ENCODE measurements at places on chromosomes 16 and 17.

DNA sequence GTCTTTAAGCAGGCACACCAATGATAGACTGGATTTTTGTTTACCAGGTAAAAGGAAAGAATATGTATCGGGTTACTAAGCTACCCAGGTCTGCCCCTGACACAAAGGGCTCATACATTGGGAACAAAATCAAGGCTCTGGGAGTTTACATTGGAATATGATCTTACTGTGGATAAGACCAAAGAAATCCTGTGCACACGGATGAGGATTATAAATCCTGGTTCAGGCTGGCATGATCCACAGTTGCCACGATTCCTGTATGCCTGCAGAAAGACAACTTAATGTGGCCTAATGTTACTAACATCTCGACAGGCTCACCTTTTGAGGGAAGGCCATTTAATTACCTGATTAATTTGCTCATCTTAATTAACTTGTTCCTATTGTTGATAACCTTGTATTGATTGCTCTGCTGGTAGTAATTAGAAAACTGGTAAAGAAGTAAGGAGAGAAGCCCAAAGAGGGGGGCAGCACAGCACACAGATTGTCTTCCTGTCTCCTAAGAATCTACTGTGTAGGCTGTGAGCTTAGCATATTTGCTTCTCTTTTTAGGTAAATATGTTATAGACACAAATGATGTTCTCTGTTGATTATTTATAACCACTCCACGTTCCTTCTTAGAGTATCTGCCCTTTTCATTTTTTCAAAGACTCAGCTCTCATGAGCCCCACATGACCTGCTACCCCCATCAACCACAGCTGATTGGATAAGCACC, 51.0 kb upstream of the TOX3 start:
- DNase-seq = peak; percentile 91

DNA sequence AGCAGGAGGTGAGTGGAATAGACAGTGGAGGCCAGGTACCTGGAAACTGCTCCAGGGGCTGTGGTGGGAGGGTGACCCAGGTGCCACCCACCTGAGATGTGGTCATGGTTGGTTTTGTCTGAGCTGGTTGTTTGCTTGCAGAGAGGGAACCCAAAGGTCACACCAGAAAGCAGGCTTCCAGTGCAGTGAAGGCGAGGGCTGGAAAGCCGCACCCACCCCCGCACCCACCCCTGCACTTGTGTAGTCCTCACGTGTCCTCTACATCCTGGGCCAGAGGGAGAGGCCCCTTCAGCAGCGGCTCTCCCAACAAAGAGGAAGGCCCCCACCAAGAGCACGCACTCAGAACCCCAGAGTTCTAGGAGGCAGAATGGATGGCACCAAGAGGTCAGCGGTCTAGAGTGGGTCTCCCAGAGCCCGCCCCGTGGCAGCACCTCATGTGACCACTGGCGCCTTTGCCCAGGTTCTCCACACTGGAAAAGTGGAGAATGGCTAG, 92.6 kb upstream of the CBX4 start:
- no peak for DNase-seq

DNA sequence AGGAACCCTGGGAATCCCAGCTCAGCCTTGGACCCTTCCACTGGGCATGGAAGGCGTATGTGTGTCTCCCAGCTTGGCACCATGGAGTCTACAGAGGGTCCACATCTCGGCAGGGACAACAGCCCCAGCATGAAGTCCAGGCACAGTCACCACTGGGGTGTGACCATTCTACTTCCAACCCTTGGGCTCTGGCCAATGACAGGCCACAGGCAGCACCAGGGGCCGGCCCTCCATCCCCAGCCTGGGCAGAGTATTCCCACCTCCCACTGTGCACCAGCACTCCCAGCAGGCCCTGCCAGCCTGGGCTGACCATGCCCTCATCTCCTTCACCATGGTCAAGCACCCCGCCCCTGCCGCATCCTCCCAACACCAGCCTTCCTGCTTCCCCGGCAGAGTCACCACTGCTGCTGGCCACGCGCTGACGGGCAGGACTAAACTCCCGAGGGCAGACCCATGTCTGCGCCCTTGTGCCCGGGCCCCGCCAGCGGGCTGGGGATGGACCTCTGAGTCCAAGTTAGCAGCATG, 9.5 kb upstream of the PPP1R27 start:
- no peak for DNase-seq

- peak; percentile 20 for DNase-seq
Measured at GRCh38 chr16:67084345-67085028, 25.3 kb upstream of the PHAF1 start.

DNA sequence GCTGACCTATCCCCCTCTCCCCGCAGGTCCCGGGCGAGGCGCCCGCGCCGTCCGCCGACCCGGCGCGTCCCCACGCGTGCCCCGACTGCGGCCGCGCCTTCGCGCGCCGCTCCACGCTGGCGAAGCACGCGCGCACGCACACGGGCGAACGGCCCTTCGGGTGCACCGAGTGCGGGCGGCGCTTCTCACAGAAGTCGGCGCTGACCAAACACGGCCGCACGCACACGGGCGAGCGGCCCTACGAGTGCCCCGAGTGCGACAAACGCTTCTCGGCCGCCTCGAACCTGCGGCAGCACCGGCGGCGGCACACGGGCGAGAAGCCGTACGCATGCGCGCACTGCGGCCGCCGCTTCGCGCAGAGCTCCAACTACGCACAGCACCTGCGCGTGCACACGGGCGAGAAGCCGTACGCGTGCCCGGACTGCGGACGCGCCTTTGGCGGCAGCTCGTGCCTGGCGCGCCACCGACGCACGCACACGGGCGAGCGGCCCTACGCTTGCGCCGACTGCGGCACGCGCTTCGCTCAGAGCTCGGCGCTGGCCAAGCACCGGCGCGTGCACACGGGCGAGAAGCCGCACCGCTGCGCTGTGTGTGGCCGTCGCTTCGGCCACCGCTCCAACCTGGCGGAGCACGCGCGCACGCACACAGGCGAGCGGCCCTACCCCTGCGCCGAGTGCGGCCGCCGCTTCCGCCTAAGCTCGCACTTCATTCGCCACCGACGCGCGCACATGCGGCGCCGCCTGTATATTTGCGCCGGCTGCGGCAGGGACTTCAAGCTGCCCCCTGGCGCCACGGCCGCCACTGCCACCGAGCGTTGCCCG, 10.3 kb downstream of the ZNF771 start:
- DNase-seq = peak; percentile 91

Measured in NCI-H1092 treated with DMSO at 0.1 percent for 48 hours (cell line).